CD4-positive, CD25-positive, alpha-beta regulatory T cell (primary cell): ENCODE measurements at places on chromosomes 1 and 21.

GRCh38 chr1:55368698-55369097 is 153.5 kb upstream of the USP24 start:
- DNase-seq: no peak

DNA sequence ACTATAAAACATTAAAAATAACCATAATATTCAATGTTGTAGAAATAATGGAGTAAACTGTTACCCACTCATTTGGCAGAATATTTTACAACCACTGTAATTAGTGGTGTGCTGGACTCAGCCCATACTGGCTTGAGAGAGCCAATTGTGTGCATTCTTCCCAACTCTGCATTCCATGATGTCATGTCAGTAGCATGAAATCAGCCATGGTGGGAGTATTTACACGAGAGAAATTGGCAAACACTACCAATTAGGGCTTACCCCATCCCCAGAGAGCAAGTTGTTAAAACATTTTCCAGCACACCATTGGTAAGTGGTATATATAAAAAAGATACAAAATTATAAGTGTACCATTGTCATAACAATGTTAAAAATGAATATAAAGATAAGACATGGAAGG is 19.1 kb upstream of the QSOX1 start:
- no peak for DNase-seq

GRCh38 chr1:171446386-171446785 is 38.9 kb upstream of the PRRC2C start:
- DNase-seq: no peak

- no peak for DNase-seq
Observed at GRCh38 chr21:39014747-39015146, 168.5 kb downstream of the PSMG1 start.

- DNase-seq: no peak
Observed at GRCh38 chr1:170881268-170882265, 53.8 kb upstream of the MROH9 start.

GRCh38 chr1:44505210-44505993 is 100.3 kb downstream of the RNF220 start:
- no peak for DNase-seq

DNA sequence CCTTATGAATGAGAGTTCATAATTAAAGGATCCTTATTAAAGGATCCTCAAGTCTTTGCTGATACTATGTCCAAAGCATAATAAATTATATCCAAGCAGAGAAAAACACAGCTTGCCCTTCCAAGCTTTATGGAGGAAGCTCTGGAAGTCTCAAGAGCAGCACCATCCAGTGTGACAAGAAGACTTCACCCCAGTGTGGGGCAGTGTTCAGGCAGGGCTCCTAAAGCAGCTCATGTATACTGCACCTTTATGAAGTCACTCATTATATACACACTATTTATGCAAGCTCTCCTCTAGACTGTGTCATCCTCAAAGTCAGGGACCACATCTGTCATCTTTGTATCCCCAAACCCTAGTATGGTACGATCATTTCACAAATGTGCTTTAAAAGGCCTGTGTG is 11.9 kb upstream of the CCN1 start:
- no peak for DNase-seq
